Glutamatergic neuron (in vitro differentiated cells): ENCODE measurements at places on chromosomes 2 and 18.

- peak; percentile 88 for DNase-seq
Observed at GRCh38 chr2:219057709-219058540, 2.8 kb downstream of the IHH start.

DNA sequence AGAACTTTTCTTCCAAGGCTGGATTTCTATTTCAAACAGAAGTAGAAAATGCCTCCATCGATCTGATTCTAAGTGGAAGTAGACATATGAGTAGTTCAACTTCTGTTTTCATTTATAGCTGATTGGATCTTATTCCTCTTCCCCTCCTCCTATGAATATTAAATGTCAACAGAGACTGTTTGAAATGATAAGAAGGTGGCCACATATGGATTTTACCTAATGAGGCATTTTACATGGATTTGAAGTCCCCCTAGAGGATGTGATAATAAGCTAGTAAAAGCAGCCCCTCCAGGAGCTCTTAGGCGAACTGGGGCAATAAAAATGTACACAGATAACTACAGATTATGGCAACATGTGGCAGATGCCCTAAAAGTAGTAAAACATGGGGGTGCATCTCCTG is 71.0 kb downstream of the UPP2 start:
- DNase-seq: no peak

- no peak for DNase-seq
Observed at GRCh38 chr2:205051417-205051816, 506.1 kb downstream of the PARD3B start.

GRCh38 chr2:225512876-225513540 is 113.5 kb downstream of the NYAP2 start:
- DNase-seq: no peak

DNA sequence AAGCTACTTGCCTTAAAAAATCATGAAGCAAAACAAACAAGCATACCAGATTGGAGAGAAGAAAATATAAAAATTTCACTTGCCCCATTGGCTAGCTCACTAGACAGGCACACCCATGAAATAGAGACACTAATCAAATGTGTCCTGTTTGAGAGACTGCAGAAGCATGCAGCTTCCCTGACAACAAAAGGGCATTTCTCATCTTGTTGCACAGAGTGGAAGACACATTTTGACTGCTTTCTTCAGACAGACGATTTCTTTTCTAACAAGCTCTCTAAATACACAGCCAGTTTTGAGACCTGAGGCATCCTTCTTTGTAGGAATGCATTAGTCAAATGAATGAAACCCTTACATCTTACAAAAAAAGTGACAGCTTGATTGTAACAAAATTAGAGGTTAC is 1558.6 kb upstream of the NXPH2 start:
- no peak for DNase-seq

DNA sequence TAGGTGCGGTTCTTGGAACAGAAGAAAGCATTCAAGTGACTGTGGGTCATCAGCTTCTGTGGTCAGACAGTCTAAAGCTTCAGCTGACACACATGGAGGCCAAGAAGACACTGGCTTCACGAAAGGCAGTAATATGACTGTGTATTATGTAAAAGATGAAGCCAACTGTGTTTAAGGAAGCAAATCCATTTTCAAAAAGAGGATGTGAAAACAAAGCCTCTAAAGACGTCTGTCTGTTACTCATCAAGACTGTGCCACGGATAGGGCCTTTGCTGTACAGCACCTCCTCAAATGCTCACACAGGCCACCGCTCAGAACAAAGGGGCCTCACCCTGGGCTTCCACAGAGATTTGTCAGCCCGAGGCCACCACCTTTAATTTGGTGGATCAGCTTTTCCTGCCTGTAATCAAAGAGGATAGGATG is 21.1 kb upstream of the TMEM163 start:
- DNase-seq: no peak

- no peak for DNase-seq
Observed at GRCh38 chr2:171244466-171244969, 83.8 kb upstream of the TLK1 start.

- DNase-seq: no peak
Observed at GRCh38 chr18:78138983-78139496, 840.6 kb upstream of the SALL3 start.

DNA sequence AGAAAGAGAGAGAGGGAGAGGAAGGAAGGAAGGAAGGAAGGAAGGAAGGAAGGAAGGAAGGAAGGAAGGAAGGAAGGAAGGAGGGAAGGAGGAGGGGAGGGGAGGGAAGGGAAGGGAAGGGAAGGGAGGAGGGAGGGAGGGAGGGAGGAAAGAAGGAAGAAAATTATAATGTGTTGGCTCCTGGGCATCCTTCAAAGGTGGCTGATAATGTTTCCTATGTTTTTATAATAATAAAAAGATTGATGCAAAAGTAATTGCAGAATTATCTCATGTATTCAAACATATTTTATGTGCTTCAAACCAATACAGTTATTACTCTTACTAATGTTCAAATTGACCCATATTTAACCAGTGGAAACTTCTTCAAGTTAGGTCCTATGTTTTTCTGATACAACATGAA is 260.9 kb downstream of the LNPK start:
- no peak for DNase-seq

GRCh38 chr2:205545971-205546816 is 136.1 kb upstream of the NRP2 start:
- DNase-seq: no peak

GRCh38 chr2:191954451-191954850 is 107.6 kb upstream of the CAVIN2 start:
- no peak for DNase-seq

DNA sequence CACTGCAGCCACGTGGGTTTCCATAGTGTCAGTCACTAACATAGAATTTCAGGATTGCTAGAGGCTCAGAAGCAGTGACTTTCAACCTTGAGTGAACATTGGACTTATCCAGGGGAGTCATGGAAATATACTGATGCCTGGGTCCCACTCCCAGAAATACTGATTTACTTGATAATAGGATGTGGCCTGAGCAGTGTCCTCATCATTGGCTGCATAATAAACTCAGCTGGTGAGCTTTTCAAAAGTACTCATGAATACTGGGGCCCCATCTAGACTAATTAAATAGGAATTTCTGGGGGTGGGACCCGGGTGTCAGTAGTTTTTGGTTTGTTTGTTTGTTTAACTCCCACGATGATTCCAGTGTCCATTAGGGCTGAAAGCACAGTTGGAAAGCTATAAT is 141.4 kb downstream of the COL4A4 start:
- DNase-seq: no peak

GRCh38 chr2:17958466-17959092 is 80.1 kb downstream of the KCNS3 start:
- DNase-seq: no peak

DNA sequence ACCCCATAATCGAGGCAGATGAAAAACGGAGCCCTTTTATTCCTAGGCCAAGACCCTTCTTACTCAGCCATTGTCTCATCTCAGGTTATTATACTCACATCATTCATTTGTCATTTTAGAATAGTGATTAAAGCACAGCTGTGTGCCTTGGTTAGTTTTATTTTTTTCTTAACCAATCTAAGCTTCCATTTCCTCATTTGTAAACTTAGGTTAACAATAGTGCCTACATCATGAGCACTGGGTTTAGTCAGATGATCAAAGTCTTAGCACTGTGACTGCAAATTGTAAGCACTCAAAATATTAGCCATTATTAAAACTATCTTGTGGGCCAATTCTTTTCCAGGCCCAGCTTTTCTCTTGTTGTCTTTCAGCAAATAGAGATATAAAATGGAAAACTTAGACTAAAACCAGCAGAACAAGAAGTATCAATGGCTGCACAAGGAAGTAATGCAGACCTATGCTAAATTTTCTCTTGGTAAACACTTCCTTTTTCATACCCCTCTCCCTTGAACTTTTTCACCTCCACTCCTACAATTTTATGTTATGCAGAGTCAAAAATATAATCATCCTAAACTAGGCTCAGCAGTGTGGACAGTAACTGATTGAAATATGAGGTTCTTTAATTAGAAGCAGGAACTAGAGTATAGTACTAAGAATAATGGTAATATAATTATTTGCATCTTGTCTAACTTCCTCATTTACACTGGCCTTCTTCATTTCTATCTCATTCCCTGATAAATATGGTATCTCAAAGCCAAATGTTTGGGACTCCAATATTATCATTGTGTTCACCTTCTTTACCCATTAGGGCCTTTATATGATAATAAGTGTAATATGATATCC is 21.5 kb upstream of the GALNT3 start:
- no peak for DNase-seq
